Gastrocnemius medialis (tissue), 4 donors: ENCODE measurements at places on chromosomes 3 and 15. TPM values are rescaled to one million over a fixed set of nuclear protein-coding genes. Genes with fewer than 3 reads are reported as not detected.

The PIK3CA gene
- 26.7 TPM for total RNA-seq

GRCh38 chr3:47536221-47536891 is 22.8 kb upstream of the ELP6 start:
- DNase-seq: no peak

GRCh38 chr3:155242342-155242741 is 51.1 kb downstream of the STRIT1 start:
- no peak for DNase-seq

The PLSCR1 gene
- 17.9 TPM for total RNA-seq

DNA sequence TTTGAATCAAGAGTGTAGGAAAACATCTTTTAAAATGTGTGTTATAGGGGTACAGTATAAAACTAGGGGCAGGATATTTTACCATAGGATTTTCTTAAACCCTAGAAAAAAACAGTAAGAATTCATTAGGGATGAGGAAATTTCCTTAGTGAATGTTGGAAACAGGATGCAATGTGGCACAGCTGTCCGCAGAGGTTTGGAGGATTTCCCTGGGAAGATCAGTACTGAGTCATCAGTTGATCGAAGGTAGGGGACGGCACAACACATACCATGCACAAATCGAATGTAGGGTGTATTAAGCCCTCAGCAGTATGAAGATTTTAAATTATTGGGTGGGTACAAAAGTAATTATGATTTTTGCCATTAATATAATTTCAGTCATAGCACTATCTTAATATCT is 49.9 kb downstream of the FNDC3B start:
- DNase-seq: no peak

The GOLGA8T gene
- not detected for total RNA-seq

The CD86 gene
- 0.92 TPM for total RNA-seq

DNA sequence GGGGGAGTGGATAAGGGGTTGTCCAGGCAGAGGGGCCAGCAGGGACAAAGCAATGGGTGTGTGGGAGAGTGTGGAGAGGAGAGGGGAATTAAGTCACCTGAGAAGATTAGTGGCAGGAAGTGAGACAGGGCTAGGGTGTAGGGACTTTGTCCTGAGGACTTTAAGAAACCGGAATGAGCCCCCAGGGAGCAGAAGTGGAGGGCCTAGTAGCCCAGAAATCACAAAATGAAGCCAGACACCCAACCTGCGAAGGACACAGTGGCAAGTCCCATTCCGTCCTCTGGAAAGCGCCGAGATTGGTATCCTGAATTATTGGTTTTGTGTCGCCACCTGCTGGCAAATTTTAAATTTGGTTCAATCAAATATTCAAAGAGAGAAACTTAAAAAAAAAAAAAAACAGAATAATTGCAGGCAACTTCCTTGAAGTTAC is 78.0 kb upstream of the SLC25A36 start:
- DNase-seq: peak; percentile 25

DNA sequence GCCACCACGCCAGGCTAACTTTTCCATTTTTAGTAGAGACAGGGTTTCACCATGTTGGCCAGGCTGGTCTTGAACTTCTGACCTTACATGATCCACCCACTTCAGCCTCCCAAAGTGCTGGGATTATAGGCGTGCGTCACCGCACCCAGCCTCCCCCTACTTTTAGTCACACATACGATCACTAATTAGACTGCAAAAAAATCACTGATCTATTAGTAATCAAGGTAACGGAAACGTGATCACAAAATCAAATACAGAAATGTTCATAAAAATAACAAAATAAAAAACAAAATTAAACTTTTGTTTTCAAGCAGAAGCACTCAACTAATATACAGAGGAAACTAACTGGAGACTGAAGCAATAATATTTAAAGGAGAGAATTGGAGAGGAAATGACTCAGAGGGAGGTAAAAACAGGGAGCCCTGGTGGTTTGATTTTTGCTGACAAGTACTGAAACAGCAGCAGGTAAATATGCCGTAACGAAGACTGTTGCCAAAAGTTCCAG is 4.6 kb downstream of the WDR53 start:
- DNase-seq: no peak

The HIGD2B gene
- total RNA-seq: not detected

GRCh38 chr15:63494408-63494807 is 10.0 kb upstream of the USP3 start:
- no peak for DNase-seq

DNA sequence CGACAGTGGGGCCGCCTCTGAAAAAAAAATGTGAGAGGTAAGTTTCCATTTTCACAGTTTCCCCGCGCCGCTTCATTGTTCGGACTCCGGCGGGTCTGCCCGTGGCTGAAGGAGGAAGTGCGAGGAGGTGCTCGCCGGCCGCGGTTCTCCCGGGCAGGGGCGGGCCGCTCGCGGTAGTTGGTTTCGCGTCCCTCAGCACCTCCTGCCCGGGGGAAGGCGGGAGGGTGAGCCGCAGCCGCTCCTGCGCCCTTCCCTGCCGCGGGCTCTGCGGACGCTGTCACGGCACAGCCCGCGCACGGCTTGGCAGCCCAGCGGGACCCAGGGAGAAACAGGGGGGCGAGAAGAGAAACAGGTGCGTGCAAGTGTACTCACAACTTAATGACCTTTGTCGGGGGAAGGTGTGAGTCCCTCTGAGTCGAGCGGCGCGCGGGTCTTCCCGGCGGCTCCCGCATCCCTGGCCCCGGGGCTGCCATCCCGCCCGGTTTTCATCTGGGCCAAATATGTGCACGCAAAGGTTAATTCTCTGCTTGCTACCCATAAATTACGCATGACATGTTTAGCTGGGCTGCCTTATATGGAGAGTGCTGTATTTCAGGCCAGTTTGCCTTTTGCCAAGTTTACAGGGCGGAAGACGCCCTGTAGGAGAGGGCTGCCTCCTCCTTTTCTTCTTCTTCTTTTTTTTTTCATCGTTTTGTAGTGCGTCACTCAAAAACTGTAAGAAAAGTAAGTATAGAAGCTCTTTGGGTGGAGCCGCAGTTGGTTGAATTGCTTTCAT is 514 bp downstream of the MBNL1 start:
- DNase-seq: peak; percentile 80

The NR2E3 gene
- not detected for total RNA-seq

DNA sequence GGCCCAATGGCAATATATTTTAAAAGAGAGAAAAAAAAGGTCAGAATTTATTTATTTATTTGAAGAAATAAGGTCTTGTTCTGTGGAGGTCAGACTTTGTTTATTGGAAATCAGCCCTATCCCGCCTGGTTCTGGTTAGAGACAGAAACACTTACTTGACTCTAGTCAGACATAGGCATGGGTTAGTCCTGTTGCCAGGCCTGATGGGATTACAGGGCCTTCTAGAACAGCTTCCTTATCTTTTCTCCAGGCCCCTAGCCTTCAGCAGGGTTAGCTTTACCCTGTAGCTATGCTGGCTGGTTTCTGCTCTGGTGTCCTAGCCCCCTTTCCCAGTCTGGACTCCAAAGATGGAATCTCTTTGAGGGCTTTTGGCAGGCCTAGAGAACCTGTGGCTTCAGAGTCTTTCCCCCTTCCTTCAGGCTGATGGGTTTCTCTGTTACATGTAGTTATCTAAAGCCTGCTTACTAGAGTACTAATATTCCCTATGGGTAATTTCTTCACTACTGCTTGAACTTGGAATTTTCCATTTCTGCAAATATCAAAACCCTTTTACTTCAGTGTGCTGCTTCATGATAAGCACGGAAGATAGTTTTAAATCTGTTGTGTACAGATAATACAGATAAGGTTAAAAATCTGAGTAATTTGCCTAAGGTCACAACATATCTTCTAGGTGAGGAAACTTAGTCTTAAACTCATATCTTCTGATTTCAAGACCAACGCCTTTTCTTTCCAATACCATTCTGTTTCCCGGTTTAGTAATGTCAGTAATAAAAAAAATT is 10.6 kb downstream of the IREB2 start:
- no peak for DNase-seq

GRCh38 chr15:47541562-47541961 is 175.7 kb upstream of the SEMA6D start:
- DNase-seq: no peak

DNA sequence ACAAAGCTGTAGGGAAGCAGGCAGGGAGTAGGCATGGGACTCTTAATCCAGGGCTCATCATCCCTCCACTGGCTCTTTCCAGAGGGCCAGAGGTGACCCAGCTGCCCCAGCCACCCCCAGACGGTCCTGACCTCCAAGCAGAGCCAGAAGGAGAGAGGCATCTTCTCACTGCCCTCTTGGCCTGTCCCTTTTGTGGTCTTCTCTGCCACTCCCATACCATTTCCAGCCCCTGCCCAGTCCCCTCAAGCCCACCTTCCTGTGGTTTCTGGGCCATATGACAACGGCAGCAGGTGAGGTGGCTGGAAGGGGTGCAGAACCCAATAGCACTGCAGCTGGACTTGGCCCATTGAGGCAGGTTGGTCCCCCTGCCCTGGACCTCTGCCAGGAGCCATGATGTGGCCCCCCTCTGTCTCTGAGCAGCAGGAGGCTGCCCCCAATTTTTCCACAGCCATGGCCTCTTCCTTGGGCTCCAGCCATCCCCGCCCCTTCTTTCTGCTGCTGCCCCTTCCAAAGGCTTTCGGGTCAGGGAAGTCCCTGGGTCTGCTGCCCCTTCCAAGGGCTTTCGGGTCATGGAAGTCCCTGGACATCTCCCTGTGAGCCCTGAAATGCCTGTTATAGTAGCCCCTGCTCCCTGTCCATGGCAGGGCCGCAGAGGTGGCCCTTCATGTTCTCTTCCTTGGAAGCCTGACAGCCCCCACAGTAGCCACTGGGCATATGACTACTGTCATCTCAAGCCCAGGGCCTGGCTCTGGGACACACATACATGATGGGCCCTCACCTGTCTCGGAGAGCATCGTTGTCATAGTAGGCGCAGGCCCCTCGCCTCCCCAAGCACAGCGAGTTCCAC is 39.5 kb upstream of the RAB6B start:
- DNase-seq: no peak

The DIPK2A gene
- 7.7 TPM for total RNA-seq

DNA sequence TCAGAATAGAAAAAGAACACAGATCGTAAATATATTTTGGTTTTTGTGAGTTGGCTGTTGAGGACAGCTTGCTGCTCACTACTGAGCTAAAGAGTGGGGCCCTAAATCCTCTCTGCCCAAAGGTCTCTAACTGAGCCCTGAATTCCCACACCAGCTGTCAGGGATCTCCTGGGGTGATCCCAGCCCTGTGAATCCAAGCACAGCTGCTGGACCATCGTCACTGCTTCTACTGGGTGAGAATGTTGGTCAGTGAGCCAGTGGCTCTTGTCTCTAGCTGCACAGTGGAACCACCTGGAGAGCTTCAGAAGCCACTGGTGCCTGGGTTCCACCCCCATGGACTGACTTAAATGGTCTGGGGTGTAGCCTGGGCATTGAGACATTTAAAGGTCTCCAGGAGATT is 90.5 kb upstream of the IL12A start:
- DNase-seq: no peak

DNA sequence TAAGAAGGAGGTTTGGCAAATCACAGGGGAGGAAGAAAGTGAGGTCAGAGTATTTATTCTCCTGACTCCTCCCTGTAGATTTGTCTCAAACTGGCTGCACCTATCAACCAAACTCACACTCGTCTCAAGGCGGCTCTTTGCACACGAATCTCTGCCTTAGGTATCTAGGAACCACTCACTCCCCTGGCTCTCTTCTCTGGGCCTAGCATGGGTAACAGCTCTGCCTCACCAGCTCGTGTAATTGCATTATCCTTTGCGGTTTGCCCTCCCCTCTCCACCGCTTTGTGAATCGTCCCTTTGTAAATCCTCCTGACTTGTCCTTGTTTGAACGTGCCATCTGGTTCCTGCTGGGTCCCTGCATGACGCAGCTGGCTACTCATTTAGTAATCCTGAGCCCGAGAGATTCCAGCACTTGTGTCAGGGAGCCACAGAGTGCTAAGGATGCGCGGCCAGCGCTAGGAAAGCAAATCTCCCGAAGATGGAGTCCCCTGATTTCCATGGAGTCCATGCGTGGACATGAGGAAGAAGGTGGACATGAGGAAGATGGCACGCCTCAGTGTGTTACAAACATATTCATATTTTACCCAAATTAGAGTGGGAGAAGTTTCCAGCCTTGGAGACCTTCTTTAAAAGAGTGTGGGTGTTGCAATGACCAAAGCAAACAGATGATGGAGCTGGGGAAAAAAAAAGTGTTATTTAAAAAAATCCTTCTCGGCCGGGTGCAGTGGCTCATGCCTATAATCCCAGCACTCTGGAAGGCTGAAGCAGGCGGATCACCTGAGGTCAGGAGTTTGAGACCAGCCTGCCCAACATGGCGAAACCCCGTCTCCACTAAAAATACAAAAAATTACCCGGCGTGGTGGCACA is 26.7 kb downstream of the NRROS start:
- DNase-seq: no peak

- DNase-seq: no peak
Observed at GRCh38 chr15:63876085-63876662, 42.4 kb upstream of the HERC1 start.

- DNase-seq: no peak
Observed at GRCh38 chr15:93460717-93461116, 371.7 kb upstream of the RGMA start.

DNA sequence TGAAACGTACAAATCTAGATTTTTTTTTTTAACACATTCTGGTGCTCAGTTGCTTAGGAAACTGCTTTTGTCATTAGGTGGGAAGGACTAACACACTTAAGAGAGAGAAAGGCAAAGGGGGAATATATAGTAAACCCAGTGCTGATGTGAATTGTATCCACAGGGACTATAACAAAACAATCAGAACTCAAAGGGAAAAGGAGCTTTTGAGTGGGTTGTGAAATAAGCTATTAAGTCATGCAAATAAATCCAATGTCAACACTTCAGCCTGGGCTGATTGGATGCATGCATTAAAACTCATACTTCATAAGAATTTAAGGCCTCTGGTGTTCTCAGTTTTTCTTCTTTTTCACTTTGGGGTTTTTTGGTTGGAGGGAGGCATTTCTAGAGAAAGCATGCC is 628.9 kb downstream of the FHIT start:
- DNase-seq: no peak

The CD276 gene
- 14.8 TPM for total RNA-seq

GRCh38 chr3:26768068-26768651 is 145.6 kb downstream of the LRRC3B start:
- DNase-seq: no peak

- peak; percentile 16 for DNase-seq
Observed at GRCh38 chr3:107523539-107524325, 970 bp downstream of the BBX start.

- DNase-seq: no peak
Observed at GRCh38 chr3:177822681-177823096, 625.4 kb upstream of the TBL1XR1 start.

GRCh38 chr3:43748179-43748578 is 57.4 kb downstream of the ABHD5 start:
- DNase-seq: no peak

- DNase-seq: no peak
Observed at GRCh38 chr3:157695586-157695985, 192.4 kb upstream of the VEPH1 start.

- DNase-seq: no peak
Observed at GRCh38 chr3:131898346-131898745, 136.5 kb downstream of the CPNE4 start.

DNA sequence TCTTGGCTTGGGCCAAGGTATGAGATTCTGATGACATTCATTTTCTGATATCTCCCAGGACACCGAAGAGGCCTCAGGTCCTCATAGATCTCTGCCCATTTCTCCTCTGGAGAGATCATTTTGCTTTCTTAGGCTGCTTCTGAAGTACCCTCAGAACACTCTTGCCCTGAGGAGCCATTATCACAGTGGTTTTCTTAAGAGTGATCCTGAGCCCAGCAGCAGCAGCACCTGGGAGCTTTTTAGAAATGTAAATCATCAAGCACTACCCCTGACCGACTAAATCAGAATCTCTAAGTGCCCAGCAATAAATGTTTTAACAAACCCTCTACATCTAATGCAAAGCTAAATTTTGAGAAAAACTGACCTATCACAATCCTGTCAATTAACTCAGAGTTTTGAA is 40.6 kb upstream of the SLC9A9 start:
- DNase-seq: no peak

The SEMA3G gene
- total RNA-seq: 12.1 TPM

GRCh38 chr15:74387141-74387541 is 19.7 kb upstream of the CYP11A1 start:
- no peak for DNase-seq
